Melanocyte of skin (primary cell): ENCODE measurements at places on chromosomes 3 and 15. TPM values are rescaled to one million over a fixed set of nuclear protein-coding genes. Genes with fewer than 3 reads are reported as not detected.

CIDEC gene
- total RNA-seq, result not detected in 2 replicates

RNF123 gene
- 30.0 and 34.4 TPM in 2 replicates for total RNA-seq

PSTPIP1 gene
- total RNA-seq, result 0.34 TPM in 1 of 2 replicates, not detected in the other

TLR9 gene
- not detected in 2 replicates for total RNA-seq

EHHADH gene
- 7.2 and 9.8 TPM in 2 replicates for total RNA-seq

SENP2 gene
- total RNA-seq, result 18.6 and 29.8 TPM in 2 replicates

IQCF6 gene
- not detected in 2 replicates for total RNA-seq

FGD5 gene
- total RNA-seq, result not detected in 2 replicates

FAM107A gene
- not detected in 2 replicates for total RNA-seq

TFG gene
- total RNA-seq, result 79.9 and 98.7 TPM in 2 replicates

SLC4A7 gene
- 44.4 and 93.4 TPM in 2 replicates for total RNA-seq

PLA2G4D gene
- not detected in 2 replicates for total RNA-seq

CELF6 gene
- total RNA-seq, result 0.33 and 0.93 TPM in 2 replicates

CHRNB4 gene
- total RNA-seq, result 0.36 and 0.69 TPM in 2 replicates

GATA2 gene
- under 0.01 and 0.36 TPM in 2 replicates for total RNA-seq

CATSPER2 gene
- total RNA-seq, result 0.67 and 1.5 TPM in 2 replicates

TMEM40 gene
- total RNA-seq, result not detected in 2 replicates
